ENCODE measurements at places on chromosomes 16 and 17.

- DNase-seq, result no peak
Observed at GRCh38 chr17:75707079-75707571, 14.1 kb upstream of the ITGB4 start.

DNA sequence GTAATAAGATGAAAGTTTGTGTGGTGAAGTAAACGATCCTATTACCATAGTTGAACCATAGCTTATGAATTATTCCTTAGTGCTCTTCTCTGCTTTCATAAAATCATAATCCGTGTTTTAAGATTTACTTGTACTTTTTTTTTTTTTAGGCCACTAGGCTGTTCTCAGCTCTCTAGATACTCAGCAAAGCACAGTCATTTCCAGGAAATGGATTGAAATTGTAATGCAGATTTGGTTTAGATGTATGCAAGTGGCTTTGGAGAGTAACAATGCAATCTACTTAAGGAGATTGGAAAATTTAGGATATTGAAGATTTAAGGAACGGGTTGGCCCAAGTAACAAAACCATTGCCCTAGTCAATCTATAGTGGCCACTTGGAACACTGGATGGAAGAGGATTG lies 125.1 kb downstream of the PITPNC1 start:
- no peak for DNase-seq

GRCh38 chr17:82949361-82949760 lies 109.5 kb upstream of the ZNF750 start:
- DNase-seq, result no peak

- DNase-seq, result no peak
Observed at GRCh38 chr16:11726008-11726407, 16.6 kb downstream of the TXNDC11 start.

GRCh38 chr16:23148513-23149266 lies 562 bp downstream of the USP31 start:
- DNase-seq, result no peak
